ENCODE measurements at places on chromosomes 6 and 20. TPM values are rescaled to one million over a fixed set of nuclear protein-coding genes. Genes with fewer than 3 reads are reported as not detected.

GRCh38 chr20:46070215-46070900, 19.4 kb downstream of the NCOA5 start:
- DNase-seq: no peak

DNA sequence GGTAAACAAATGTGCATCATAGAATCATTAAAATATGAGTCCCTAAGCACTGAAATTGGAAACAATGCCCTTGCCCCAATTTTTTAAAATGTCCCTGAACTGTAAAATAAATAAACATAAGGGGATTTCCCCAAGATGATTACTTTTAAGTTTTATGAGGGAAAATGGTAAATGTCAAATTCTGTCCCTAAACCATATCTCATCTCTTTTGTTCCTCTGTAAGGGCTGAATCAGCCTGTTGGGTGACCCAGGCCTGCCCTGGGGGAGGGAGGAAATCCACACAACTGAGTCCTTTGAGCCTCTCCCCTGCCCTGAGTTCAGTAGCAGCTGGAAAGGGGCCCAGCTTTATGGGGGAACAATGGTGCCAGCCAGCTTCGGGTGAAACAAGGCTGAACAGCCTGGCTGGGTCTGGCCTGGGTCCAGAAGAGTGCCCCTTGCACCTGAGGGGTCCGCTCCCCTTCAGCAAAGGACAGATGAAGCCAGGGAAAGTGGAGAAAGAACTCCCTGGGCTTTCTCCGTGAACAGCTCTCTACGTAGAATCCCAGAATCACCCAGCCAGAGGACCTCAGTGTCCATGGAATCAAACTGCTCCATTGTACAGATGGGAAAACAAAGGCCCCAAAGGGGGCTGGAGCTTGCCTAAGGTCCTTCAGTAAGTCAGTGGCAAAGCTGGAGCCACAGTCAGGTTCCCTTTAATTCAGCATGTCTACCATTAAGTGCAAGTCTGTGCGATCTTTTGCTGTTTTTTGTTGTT, 28.2 kb upstream of the ITCH start:
- no peak for DNase-seq

DNA sequence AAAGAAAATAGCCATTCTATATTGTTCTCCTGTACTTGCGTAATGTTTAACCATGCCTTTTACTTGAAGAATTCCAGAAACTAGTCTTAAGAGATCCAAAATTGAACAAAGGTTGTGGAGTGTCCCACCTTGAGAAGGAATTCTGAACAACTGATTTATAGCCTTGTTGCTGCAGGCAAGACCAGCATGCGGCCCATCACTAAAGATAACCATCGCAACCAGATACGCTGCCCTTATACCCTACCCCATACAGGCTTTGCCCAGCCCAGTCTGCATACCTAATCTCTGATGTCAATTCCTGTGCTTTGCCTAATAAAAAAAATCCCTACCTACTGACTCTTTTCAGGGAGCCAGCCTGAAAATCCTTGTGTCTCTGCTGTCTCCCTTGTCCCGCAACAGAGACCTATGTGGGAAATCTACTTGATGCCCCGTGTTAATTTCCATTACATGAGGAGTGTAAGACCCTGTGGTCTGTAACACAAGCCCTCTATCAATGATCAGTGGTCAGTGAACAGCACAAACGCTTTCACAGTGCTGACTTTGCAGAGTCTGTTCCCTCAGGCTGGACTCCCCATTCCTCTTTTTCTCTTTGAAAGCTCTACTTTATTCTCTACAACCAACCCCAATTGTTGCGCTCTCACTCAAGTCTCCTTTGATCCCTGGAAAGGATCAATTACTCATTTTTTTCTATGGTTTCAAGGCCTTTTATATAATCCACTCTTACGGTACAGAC, 125.7 kb upstream of the BTBD3 start:
- DNase-seq: no peak

DNA sequence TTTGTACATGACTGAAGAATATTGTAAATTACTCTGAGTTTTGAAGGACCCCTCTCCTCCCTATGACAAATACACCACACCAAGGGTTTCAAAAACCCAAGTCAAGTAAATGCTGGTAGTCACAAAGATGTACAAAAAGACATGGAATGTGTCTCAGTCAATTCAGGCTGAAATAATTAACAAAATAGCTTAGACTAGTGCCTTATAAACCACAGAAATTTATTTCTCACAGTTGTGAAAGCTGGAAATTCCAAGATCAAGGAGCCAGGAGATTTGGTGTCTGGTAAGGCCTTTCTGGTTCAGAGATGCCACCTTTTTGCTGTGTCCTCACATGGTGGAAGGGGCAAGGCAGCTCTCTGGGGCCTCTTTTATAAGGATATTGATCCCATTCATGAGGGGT, 202.3 kb upstream of the RIN2 start:
- no peak for DNase-seq

GRCh38 chr20:4161401-4162251, 146.3 kb upstream of the RNF24 start:
- DNase-seq: peak; percentile 42

GRCh38 chr6:16294371-16294770, 56.0 kb downstream of the GMPR start:
- no peak for DNase-seq

DNA sequence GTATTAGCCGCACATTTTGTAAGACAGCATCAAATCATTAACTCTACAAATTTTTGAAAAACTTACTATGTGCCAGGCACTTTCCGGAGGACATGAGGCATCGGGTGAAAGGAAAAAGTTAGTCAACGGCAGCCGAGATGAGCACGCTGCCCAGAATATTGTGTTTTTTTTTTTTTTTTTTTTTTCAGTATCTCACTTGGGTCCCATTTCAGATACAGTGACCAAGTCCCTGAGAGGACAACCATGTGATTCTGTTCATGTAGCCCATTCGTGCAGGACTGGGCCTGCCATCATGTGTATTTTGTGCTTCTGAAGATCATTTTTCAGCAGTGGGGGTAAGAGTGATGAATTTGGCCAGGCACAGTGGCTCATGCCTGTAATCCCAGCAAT, 1.3 kb downstream of the SLA2 start:
- no peak for DNase-seq

GRCh38 chr6:101799531-101799930, 406.0 kb downstream of the GRIK2 start:
- no peak for DNase-seq

DNA sequence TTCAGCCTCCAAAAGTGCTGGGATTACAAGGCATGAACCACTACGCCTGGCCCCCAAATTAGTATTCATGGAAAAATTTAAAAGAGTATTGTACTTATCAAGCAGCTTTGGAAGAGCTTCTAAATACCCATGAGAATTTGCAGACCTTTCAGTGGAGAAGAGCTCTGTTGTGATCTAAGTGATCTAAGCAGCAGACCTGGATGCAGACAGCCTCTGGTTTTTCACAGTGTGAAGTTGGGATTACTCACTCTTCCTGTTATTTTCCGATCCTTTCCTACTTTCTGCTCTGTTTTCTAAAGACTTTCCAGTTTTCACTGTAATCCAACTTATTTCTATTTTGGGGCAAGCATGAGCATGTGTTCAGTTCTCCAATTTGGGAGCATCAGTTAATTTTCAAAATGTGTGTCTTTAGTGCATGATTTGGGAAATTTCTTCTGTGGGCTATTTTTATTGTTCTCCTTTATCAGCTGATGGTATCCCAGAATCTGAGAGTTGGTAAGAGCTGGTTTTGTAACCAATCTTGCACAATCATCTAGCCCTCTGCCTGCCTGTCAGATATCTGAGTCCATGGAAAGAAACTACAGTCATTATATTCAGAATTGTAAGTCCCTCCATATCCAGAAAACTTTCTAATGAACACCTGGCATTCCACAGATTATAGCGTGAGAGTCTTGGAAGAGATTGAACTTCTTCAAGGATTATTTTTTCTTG, 207.7 kb upstream of the DTNBP1 start:
- no peak for DNase-seq

DNA sequence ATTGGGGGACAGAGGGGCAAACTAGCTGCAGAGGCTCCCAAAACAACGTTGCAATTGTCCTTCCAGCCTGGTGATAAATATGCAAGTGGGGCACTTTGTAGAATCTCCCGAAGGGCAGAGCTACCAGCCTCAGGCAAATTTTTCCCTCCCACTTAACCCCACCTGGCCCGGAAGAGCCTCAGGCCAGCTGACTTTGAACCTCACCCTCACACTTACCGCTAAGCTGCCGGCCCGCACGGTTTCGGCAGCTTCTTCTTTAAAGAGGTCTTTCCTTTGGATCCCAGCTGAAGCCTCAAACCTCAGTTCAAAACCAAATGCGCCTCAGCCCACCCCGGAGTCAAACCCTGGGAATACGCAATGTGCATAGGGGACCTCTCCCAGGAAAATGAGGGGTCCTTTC, 2.5 kb downstream of the OVOL2 start:
- DNase-seq: no peak

DNA sequence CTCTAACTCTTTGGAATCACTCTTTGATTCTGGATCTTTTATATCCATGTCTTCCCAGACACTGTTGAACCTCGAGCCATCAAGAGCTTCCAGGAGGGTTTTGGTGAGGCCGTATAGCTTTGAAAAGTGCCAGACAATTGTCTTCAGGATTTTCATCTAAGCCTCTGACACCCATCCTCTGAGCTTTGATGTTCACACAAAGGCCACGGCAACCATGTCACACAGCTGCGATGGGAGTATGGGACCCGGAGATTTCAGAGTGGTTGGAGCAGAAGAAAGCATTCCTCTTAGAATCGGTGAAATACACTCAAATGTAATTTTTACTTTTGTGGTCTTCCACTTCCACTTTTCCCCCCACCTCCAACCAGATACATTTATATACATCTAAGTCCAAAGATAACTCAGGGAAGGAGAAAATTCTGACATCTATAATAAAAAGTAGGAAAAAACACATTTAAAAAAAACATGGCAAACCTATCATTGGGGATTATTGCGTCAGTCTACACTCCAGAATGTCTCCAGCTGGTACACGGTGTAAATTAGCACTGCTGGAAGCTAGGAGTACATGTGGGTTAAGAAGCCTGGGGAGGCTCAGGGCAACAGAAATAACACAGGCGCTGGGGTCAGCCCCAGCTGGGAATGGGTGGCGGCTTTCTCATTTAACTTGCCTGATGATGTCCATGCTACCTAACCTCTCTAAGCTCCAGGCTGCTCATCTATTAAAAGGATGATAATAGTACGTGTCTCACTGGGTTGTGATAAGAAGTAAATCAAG, 92.7 kb downstream of the LY86 start:
- DNase-seq: no peak

DNA sequence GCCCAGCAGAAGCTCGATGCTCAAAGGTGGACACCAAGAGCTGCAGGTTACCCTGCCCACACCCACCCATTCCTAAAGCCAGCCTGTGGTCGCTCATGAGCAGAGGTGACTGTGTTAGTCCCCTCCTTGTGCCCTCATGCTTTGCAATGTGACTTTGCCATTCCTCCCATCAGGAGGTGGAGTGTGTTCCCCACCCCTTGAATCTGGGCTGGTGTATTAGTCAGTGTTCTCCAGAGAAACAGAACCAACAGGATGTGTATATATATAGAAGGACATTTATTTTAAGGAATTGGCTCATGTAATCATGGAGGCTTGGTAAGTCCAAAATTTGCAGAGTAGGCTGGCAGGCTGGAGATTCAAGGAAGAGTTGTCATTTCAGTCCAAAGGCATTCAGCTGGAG, 54.4 kb upstream of the RNF24 start:
- no peak for DNase-seq

DNA sequence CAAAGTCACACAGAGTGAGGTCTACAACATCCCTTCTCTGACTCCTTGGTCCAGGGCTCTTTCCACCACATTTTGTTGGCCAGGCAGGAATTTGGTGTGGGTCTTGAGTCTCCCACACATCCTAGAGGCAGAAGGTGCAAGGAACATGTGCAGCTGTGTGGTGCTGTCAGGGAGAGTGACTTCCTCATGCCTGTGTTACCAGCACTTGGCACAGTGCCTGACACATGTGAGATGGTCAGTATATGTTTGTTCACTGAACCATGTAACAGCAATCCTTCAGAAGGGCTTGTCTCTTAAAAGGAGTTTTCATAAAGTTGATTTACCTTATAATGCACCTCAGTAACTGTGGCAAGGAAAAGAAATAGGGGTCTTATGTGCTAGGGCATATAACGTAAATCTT, 168.5 kb downstream of the CDC5L start:
- no peak for DNase-seq

DNA sequence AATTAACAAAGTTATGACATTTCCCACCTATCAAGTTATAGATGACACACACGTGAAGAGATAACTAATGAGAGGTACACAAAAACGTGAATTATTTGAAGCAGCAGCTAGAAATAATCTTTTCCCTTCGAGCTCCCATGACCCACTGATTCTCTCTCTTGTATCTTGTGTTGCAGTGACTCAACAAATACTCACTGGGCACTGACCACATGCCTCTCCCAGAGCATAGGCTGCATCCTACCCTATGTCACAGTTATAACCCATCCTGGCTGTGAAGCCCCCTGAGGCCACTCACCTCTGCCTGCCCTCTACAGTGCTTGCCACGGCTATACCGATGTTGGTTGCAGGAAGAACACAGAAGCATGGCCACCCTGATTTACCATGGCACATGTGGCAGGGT, 91.8 kb downstream of the INSM1 start:
- DNase-seq: no peak

Gene SIM1
- polyA plus RNA-seq: not detected

Gene ZNF391
- polyA plus RNA-seq: 1.5 TPM

Gene ITCH
- 15.4 TPM for polyA plus RNA-seq

Gene EYA2
- polyA plus RNA-seq: 1.6 TPM

Gene PDYN
- polyA plus RNA-seq: not detected

Gene CGA
- polyA plus RNA-seq: not detected
